Colonic mucosa (tissue), 4 donors: ENCODE measurements at places on chromosomes 11 and 22. TPM values are rescaled to one million over a fixed set of nuclear protein-coding genes. Genes with fewer than 3 reads are reported as not detected.

TRIM6 gene
- total RNA-seq = 0.82 TPM

GRIA4 gene
- total RNA-seq = 0.67 TPM

OR51B2 gene
- total RNA-seq = not detected

WNT11 gene
- total RNA-seq = 3.8 TPM

ARRB1 gene
- total RNA-seq = 73.4 TPM

UBTFL1 gene
- not detected for total RNA-seq

THY1 gene
- 6.9 TPM for total RNA-seq

PAMR1 gene
- 1.5 TPM for total RNA-seq

SYT7 gene
- 28.4 TPM for total RNA-seq

SCN3B gene
- total RNA-seq = 0.30 TPM

GLYAT gene
- total RNA-seq = not detected

- no peak for DNase-seq
These were observed 182.3 kb downstream of the BLID start for GRCh38 chr11:121933694-121934093.

DNA sequence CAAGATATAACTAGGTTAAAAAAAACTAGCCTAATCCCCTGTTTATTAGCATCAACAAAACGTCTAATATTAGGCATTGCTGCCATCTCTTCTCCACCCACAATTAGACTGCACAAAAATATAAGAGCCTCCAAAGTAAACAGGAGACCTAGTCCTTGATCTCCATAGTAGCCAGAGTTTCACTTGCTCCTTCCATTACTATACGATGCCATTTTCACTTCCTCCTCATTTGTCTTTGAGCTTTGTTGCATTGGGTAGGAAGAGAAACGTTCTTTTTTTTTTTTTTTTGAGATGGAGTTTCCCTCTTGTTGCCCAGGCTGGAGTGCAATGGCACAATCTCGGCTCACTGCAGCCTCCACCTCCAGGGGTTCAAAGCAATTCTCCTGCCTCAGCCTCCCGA is 42.3 kb upstream of the RDX start:
- no peak for DNase-seq

DNA sequence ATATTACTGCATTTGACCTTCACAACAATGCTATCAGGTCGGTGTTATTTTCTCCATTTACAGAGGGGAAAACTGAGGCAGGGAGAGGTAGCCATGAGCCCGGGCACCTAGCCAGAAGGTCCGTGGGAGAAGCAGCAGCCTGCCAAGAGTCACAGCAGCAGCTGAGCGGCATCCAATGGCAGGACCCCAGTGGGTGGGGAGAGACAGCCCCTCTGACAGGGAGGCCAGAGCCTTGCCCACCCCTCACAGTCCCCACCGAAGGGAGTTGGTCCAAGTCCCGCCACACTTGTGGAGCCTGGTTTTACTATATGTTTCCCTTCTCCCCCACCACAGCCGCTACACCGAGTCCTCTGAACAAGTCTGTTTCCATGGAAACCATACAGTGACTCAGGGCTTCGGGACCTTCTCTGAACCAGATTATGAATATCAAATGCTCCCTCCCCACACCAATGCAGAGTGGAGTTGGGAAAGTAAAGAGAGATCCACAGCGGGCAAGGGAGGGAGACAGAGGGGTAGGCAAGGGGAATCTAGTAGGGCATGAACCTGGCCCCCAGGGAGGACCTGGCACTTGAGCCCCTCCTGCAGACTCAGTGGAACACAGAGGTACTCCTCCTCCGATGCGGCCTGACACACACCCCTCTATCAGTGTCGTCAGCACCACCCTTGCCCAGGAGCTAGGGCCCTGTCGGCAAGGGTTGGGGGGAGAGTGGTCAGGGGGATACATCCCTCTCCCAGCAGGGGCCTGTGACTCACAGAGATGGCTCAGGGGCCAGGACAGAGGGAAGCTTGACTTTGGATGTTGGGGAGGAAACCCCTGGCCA is 2.5 kb downstream of the CHST1 start:
- DNase-seq = no peak

DNA sequence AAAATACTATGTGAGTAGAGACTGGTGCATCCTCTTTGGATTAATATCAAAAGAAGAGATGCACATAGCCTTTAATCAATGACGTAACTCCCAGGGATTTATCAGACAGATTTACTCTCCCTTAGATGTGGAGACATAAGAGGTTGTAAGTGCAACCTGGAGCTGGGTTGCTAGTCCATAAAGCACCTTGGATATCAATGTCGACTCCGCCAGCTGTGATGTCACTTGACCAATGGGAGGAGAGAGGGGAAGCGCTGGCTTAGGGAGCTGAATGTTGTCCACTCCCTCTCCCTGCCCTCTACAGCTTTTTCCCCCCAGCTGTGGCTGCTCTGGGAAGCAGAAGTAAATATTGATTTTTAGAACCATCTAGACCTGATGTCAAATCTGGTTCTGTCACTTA is 28.9 kb upstream of the TMEM86A start:
- no peak for DNase-seq

DNA sequence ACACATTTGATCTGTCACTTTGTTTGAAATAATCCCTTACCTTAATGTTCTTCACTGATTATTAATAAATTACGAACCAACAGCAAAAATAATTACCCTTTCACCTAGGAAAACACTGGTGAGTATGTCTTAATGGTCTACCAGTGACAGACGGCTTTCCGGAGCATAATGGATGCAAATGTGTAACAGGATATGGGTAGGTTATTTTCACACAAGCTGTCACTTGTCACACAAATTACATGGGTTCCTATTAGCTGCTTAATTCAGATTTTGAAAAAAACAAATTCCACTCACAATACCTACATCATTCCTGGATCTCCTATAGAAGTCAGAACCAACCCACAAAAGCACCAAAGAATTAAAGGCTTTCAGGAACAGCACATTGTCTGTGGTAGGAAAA is 127.9 kb downstream of the WT1 start:
- DNase-seq = no peak

DNA sequence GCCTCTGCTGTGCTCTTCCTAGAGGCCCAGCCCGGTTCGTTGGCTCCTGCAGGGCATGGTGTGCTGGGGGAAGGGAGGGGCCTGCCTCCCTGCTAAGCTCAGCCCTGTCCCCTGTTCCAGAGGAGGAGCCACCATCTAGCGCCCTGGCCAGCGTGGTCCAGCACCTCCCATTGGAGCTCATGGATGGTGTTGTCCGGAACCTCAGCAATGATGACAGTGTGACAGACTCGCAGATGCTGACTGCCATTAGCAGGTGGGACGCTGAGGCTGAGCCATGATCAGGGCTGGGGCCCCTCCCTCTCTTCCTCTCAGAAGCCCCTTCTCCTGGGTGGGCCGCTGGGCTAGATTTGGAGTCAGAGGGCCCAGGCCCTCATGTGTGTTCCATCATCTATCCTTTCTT is 9.1 kb downstream of the USP35 start:
- DNase-seq = no peak

- DNase-seq = no peak
These were observed 17.7 kb downstream of the ELFN2 start for GRCh38 chr22:37409459-37410050.

- no peak for DNase-seq
These were observed 543.7 kb upstream of the RAG2 start for GRCh38 chr11:37141707-37142106.

DNA sequence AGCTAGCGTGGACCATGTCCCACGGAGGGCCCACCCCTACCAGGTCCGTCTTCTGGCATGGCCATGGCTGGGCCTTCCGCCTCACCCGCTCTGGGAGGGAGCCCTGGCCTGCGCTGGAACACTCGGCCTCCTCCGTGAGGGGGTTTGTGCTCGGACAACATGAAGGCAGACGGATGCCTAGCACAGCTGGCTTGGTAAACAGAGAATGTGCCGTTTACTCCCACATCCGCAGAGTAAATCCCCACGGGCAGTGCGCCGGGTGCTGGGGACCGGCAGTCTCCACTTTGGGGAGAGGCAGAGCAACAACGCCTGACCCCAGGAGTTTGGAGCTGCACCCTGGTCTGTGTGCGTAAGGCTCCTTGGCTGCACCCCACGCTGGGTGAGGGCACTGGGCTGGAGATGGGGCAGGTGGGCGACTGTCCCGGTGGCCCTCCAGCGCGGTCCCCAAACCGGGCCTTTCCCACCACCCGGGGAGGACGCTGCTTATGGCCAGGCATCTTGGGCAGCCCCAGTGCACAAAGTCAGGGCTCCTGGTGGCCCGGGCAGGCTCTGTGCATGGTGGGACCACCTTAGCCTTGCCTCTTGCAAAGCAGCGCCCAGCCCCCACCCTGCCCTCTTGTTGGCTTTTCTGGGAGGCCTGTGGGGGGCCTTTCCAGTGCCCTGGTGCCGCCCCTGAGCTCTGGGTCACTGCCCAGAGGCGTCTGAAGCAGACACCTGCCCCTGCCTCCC is 30.7 kb upstream of the MUC5AC start:
- DNase-seq = peak; percentile 12

DNA sequence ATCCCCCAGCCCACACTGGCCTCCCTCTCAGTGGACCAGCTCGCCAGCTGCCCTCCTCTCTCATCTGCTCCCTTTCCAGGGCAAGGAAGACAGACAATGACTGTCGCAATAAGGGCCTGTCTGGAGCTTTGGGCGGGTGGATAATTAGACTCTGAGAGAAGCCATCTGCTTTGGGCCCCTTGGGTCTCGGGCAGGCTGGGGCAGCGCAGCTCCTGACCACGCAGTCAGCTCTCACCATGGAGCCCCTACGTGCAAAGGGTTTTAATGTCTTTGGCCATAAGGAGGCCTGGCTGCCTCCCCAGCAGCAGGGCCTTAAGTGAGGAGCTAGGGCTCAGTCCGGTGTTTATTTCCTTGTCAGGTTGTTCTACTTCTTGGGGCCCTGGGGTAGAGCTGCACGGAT is 153.9 kb downstream of the CHST1 start:
- no peak for DNase-seq

DNA sequence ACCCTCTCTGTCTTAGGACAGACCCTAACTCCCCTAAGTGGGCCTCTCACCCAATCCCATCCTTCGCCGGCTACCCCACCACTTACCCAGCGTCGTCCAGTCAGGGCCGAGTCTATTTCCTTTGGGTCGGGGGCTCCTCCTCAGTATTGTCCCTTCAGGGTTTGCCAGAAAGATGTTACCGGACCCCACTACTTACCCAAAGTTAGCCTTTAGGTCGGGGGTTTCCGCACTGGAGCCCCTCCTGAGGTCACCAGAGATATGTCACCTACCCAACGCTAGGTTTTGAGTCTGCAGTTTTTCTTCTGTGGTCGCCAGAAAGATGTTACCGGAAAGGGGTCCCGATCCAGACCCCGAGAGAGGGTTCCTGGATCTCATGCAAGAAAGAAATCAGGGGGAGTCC is 17.9 kb upstream of the B4GALNT4 start:
- no peak for DNase-seq

GRCh38 chr11:10379022-10379421 is 74.1 kb downstream of the ADM start:
- DNase-seq = no peak

GRCh38 chr11:3169255-3170043 is 4.3 kb upstream of the OSBPL5 start:
- no peak for DNase-seq

GRCh38 chr22:45772743-45773142 is 101.1 kb downstream of the ATXN10 start:
- DNase-seq = no peak

DNA sequence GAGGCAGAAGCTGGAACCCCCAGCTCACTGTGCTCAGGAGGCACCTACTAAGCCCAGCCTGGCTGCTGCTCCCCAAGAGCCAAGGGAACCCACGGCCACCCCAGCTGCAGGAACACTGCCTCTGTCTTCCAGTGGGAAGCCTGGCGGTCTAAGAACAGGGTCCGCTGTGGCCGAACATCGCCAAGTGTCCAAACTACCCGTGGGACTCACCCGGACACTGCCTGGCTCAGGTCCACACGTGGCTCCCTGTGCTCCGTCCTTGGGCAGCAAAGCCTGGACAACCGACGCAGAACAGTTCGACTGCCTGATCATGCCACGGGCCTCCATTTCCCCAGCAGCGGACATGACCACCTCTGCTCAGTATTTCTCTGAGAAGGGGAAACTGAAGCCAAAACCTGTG is 747.0 kb downstream of the BRD1 start:
- DNase-seq = no peak

- no peak for DNase-seq
These were observed 42.2 kb downstream of the PDE2A start for GRCh38 chr11:72631806-72632731.
